ENCODE measurements at places on chromosomes 1 and 21.

GRCh38 chr1:234372011-234372757 lies 1.1 kb upstream of the COA6 start:
- no peak for DNase-seq

- DNase-seq: no peak
Observed at GRCh38 chr1:190169311-190170067, 308.2 kb downstream of the BRINP3 start.

DNA sequence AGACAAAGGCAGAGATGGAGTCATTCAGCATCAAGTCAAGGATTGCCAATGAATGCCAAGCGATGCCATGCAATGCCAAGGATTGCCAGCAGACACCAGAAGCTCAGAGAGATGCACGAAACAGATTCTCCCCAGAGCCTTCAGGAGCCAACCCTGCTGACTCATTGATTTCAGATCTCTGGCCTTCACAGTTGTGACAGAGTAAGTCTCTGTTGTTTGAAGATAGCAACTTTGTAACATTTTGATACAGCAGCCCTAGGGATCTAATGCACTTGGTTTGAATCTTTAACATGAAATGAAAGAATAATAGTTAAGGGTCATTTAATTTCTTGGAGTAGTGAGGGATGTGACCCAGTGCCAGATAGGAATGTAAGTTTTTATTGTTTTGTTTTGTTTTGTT lies 287.4 kb upstream of the RUNX1 start:
- DNase-seq: no peak

DNA sequence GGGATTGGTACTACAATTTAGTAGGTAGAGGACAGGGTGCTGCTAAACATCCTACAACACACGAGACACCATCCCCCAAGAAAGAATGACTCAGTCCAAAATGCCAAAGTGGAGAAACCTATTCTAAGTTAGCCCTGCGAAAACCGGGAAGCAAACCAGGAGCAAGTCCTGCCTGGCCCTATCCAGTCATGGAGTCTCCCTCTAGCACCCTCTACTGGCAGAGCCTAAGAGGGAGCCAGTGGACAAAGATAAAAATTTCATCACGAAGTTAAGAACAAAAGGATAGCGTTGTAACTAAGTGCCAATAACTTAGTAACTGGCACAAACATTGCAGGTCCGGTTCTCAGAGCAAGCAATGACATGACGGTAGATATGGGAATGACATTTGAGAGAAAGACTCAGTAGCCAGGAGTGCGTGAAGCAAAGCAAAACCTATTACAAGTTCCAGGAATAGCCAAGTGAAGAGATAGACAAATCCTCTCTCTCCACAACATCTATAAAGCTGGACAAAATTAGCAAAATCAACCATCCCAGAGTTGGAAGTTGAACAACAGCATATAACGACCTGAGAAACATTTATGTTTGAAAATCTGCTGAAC lies 383.5 kb downstream of the OMA1 start:
- peak; percentile 75 for DNase-seq

DNA sequence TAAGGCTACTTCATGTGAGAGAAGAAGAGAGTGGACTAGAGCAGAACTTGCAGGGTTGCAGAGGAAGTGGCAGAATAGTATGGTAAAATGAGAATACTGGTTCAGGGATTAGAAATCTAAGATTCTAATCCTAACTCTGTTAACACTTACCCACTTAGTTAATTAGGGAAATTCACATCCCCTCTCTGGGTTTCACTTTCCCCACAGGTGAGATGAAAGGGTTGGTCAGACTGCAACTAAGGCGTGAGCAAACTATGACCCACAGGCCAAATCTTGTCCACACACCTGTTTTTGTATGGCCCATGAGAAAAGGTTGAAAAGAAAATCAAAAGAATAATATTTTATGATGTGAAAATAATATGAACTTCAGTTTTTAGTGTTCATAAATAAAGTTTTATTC lies 117.5 kb downstream of the MACF1 start:
- DNase-seq: no peak

DNA sequence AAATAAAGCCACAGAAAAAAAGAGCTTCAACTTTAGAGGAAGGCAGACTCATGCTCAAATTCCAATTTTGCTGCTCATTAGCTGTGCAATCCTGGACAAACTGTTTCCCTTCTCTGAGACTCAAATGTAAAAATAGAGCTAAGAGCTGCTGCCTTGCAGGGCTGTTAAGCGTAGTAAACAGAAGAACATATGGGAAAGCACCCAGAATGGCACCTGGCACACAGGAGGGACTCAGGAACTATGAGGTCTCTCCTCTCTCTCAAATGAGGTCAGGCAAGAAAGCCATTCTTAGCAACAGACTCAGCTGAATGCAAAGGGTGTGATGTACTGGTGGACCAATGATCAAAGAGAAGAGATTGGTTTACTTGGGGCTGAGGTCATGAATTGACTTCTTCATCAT lies 61.3 kb downstream of the TRABD2B start:
- DNase-seq: no peak

- no peak for DNase-seq
Observed at GRCh38 chr1:233523047-233523446, 90.9 kb upstream of the KCNK1 start.

- DNase-seq: no peak
Observed at GRCh38 chr1:190179817-190180216, 297.8 kb downstream of the BRINP3 start.

GRCh38 chr1:228799924-228800323 lies 64.6 kb downstream of the RHOU start:
- DNase-seq: no peak

- DNase-seq: no peak
Observed at GRCh38 chr1:169809370-169810095, 14.8 kb upstream of the METTL18 start.

- DNase-seq: peak; percentile 92
Observed at GRCh38 chr1:23554481-23555269, 4.6 kb downstream of the ID3 start.

GRCh38 chr1:33319949-33320618 lies 814 bp downstream of the A3GALT2 start:
- no peak for DNase-seq

- DNase-seq: no peak
Observed at GRCh38 chr1:54254055-54254454, 54.1 kb downstream of the MRPL37 start.

DNA sequence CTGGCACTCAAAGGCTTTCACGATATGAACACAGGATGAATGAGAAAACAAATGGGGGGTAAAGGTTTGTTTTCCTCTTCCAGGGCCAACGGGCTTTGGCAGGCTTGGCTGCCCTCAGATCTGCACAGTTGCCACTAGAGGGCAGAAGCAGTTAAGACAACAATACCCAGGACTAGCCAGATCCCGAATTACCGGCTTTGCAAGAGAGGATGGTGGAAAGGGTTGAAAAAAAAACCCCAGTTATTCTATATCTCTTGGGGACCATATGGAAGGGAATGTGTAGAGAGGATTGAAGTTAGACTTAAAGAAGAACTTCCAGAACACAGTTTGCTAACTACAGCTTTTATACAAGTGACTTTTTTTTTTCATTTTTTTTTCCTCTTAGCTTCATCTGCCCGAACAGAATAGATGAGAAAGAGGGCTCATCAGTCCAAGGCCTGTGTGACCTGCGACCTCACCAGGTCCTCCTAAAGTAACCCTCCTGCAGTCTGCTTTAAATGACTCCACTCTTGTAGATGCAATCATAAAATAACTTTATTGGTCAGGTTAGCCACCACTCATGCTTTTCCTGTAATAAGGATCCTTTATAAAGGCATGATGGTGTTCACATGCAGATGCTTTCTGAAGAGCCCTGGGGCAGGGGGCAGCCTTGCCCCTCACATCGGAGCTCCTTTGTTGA lies 10.7 kb downstream of the FMOD start:
- DNase-seq: peak; percentile 89

DNA sequence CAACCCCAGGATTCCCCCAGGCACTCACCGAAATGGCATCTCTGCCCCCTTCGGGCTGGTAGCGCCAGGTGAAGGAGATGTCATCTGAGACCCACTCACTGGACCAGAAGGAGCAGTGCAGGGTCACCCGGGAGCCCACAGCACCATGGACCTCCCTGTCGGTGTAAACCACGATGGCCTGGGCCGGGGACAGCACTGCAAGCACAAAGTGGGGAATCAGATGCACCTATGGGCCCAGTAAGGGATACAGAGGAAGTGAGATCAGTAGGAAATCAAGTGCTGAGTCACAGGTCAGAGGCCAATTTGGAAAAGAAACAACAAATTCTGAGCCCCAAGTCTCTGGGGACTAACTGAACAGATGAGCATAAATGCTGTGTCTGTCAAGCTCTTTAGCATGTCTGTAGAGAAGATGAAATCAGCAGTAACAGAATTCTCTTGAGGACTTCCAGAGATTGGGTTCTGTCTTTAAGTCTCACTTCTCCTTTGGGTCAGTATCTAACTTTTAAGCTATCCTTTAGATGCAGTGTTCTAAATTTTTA lies 2.5 kb downstream of the MPZ start:
- no peak for DNase-seq

GRCh38 chr21:38989745-38990423 lies 184.2 kb downstream of the ETS2 start:
- peak; percentile 79 for DNase-seq

- DNase-seq: no peak
Observed at GRCh38 chr1:112956544-112957132, 642 bp upstream of the SLC16A1 start.

GRCh38 chr1:25103164-25103795 lies 129.0 kb downstream of the SYF2 start:
- peak; percentile 11 for DNase-seq

DNA sequence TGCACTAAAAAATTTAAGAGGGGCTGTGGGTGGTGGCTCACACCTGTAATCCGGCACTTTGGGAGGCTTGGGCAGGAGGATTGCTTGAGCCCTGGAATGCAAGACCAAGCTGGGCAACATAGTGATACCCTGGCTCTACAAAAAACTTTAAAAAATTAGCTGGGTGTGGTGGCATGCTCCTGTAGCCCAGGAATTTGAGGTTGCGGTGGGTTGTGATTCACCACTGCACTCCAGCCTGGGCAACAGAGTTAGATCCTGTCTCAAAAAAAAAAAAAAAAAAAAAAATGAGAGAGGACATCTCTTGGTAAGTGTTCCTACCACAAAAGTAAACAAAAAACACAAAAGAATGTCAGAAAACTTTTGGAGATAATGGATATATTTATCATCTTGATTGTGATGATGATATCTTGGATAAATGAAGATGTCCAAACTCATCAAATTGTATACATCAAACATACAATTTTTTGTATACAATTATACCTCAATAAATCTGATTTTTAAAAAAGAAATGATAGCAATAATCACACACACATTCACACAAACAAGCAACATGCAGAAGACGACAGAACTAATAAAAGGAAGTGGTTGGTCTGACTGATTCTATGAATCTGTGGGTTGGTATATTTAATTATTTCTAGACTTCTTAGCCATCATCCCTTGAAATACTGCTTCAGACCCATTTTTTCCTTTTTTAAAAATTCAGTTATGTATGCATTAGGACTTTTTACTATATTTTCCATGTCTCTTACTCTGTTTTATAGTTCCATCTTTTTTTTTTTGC lies 465.9 kb downstream of the PLA2G4A start:
- no peak for DNase-seq

DNA sequence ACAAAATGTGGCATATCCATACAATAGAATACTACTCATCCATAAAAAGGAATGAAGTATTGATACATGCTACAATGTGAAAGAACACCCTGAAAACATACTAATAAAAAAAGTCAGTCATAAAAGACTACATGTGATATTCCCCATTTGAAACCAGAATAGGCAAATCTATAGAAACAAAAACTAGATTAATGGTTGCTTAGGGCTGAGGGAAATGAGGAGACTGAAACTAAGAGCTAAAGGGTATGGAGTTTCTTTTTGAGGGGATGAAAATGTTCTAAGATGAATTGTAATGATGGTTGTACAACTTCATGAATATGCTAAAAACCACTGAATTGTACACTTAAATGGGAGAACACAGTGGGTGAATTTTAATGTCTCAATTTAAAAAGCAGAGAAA lies 50.9 kb downstream of the ACBD6 start:
- DNase-seq: no peak

DNA sequence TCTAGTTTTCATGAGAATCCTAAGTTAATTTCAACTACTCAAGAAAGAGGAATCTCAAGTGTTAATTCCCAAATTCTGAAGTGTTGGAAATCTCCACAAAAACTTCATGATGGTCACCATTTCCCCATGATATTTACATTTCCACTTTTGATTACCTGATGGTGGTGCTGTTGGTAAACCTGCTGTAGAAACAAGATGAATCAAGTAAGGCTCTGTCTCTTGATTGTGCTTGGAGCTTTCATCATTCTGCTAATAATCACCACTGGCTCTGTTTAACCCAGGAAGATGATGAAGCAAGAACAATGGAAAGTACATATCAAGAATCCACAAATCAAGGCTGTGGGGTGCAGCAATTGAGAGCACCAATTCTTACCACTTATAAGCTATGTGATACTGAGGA lies 77.8 kb downstream of the C4BPA start:
- no peak for DNase-seq

DNA sequence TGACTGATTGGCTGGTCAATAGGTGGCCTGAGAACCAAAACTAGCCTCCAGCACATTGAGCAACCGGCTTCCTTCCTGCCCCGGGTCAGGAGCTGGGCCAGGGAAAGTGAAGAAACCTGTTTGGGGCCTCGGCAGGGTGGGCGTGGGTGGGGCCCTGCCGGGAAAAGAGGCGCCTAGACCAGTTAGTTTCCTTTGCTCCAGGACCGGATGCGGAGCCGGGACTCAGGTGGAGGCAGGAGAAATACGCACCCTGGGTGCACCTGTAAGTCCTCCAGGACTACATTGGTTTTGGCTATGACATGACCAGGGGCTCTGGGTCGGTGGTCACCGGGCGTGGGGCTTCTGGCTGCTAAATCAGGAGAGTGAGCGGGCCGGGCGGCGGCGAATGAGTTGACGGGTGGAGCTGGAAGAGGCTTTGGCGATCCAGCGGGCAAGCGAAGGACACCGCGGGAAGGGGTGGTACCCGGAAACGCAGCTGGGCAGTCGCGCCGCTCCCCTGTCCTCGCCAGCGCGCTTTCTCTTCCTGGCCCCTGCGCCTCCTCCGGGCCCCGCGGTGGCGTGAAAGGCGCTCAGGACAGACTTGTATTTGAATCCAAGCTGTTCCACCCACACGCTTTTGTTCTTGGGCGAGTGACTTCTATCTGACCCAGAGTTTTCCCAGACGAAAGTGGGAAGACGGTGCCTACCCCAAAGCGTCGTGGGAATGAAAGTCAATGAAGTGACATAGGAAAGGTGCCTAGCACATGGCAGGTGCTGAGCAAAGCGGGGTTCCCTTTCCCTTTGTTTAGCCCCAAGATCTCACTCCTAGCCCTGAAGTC lies 30.6 kb upstream of the JUN start:
- DNase-seq: peak; percentile 33

GRCh38 chr1:64543831-64544230 lies 73.9 kb downstream of the CACHD1 start:
- DNase-seq: no peak

- DNase-seq: no peak
Observed at GRCh38 chr1:183876309-183876708, 71.4 kb downstream of the RGL1 start.

DNA sequence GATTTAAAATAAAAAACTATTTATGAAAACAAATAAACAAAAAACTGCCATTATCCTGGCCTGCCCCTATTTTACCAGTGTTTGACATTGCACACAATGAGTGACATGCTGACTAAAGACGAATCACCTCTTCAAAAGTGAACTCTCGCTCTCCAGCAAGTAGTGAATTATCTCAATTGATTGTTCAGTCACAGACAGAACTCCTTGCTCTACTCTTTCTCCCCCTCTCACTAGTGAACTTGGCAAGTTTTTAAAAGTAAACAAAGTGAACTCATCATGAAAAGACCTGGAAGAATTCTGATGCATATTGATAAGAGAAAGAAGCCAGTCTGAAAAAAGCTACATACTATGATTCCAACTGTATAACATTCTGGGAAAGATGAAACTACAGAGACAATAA lies 4.7 kb upstream of the C1orf52 start:
- no peak for DNase-seq

- DNase-seq: no peak
Observed at GRCh38 chr1:183093066-183093668, 69.9 kb downstream of the LAMC1 start.

Measured in left kidney (tissue), 8 donors.